H1 (cell line): ENCODE measurements at places on chromosomes 13 and 19. TPM values are rescaled to one million over a fixed set of nuclear protein-coding genes. Genes with fewer than 3 reads are reported as not detected.

GRCh38 chr13:72648513-72649065 is 78.8 kb downstream of the MZT1 start:
- no peak for DNase-seq
- no peaks in the 10 kb centered on the region for H3K27me3 ChIP-seq
- H3K27ac ChIP-seq: no peak overlapping the region
- no peaks in the 10 kb centered on the region for H3K36me3 ChIP-seq
- H3K4me3 ChIP-seq: no peak overlapping the region
- no peaks in the 10 kb centered on the region for H3K4me1 ChIP-seq

ZNF442 gene
- 2.0 and 2.4 TPM in 2 replicates for total RNA-seq

DNA sequence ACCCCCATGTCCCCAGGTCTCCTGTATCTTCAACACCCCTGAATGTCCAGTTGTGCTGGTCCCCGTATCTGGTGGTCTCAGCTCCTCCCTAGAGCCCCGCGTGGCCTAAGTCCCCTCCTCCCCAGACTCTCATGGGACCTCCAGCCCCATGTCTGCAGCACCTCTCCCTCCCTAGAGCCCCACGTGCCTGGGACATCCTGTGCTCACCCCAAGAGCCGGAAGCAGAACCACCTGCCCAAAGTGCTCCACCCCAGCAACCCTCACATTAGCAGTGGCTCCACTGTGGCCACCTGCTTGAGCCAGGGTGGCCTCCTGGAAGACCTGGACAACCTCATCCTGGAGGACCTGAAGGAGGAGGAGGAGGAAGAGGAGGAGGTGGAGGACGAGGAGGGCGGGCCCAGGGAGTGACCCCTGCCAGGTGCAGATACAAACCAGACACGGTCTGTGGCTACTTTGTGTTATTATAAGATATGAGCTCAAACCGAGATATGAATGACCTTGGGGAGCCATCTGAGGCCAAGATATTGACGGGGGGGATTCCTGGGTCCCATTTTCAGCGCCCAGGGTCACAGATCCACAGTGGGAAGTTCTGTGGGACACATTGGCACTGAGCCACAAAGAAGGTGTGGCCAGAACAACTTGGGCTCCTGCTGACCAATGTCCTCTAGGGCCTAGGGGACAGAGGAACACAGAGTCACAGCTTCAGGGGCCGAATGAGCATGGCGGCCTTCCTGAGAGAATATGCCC is 6.0 kb downstream of the SHFL start:
- no peak for DNase-seq
- no peak overlapping the region for H3K27ac ChIP-seq
- no peak overlapping the region for H3K4me3 ChIP-seq

DPF1 gene
- total RNA-seq: 15.2 and 15.6 TPM in 2 replicates

DNA sequence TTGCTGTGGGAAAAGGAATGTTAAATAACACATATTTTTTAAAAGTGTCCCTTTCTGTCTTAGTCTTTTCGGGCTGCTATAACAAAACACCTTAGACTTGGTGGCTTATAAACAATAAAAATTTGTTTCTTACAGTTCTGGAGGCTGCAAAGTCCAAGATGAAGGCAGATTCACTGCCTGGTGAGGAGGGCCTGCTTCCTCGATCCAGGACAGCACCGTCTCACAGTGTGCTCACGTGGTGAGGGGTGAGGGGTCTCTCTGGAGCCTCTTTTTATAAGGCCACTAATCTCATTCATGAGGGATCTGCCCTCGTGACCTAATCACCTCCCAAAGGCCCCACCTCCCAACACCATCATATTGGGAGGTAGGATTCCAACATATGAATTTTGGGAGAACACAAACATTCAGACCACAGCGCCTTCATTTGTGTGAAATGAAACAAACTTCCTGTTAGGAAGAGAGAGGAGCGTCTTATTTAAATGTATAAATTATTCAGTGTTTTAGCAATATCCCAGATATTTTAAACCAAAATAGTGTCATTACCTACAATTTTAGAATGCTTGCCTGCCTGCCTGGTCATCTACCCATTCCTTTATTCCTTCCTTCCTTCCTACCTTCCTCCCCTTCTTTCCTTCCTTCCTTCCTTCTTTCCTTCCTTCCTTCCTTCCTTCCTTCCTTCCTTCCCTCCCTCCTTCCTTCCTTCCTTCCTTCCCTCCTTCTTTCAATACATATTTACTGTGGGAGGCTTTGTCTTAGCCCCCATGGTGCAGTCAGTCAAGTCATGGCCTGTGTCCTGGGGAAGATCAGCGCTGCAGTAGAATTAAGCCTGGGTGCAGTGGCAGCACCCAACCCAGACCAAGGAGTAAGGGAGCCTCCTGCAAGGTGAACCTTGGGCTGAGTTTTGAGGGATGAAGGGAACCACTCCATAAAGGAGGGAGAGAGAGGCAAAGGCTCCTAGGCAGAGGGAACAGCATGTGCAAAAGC is 84.2 kb downstream of the TEX26 start:
- H3K4me1 ChIP-seq: no peaks in the 10 kb centered on the region; the same call in 1 of the 2 replicates
- no peak overlapping the region for H3K27ac ChIP-seq
- DNase-seq: no peak
- H3K27me3 ChIP-seq: no peaks in the 10 kb centered on the region
- no peaks in the 10 kb centered on the region for H3K36me3 ChIP-seq

DNA sequence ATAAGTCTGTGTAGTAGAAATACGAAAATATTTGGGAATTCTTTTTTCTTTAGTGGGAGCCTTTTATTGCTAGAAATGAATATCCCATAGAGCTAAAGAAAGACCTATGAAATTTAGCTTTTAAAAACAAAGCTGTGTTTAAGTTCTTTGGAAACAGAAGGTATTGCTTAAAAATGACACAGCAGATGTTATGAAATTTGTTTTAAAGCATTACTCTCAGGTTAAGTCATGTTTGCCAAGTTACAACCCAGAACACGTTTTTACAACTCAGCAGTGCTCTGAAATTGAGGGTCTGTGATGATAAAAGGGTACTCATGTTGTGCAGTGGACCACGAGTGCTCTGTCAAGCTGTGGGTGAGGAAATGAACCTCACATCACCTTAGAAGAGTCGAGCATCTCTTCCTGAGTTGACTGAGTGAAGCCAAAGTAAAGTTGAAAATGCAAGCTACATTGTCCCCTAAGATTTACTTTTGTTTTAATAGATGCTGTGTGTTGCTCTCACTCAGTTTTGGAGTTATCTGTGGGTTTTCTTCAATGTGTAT is 161.1 kb downstream of the SHISA2 start:
- H3K4me3 ChIP-seq: no peak overlapping the region
- H3K4me1 ChIP-seq: no peaks in the 10 kb centered on the region; the same call in 1 of the 2 replicates
- no peak overlapping the region for H3K27ac ChIP-seq
- H3K36me3 ChIP-seq: no peaks in the 10 kb centered on the region
- no peak for DNase-seq

- H3K27me3 ChIP-seq: no peaks in the 10 kb centered on the region
- no peaks in the 10 kb centered on the region for H3K36me3 ChIP-seq
- no peaks in the 10 kb centered on the region for H3K4me1 ChIP-seq
- DNase-seq: no peak
- H3K27ac ChIP-seq: no peak overlapping the region
- H3K4me3 ChIP-seq: no peak overlapping the region
Measured at GRCh38 chr13:95524264-95524901, 28.1 kb upstream of the CLDN10 start.

DNA sequence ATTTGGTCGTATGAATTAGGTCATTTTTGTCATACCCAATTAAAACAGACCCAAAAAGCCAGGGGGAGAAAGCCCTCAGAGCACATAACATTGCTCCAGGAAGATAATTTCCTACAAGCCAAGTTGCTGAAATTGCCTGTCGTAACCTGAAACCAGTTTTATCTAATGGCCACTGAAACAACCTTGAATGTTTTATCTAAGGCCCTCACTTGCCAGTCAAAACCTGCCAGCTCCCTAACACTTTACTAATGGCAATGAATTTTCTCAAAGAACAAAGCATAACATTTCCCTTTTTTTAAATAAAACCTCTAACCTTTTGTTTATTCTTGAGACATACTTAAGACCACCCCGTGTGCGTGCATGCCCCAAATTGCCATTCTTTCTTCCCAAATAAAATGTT is 496.2 kb upstream of the KLHL1 start:
- H3K27me3 ChIP-seq: no peaks in the 10 kb centered on the region
- H3K27ac ChIP-seq: no peak overlapping the region
- DNase-seq: no peak
- no peaks in the 10 kb centered on the region for H3K36me3 ChIP-seq

GRIK5 gene
- 42.9 and 45.1 TPM in 2 replicates for total RNA-seq

GRCh38 chr19:47020992-47021496 is 1.4 kb downstream of the NPAS1 start:
- no peaks in the 10 kb centered on the region for H3K36me3 ChIP-seq
- peak; percentile 71 for DNase-seq
- peaks cover 49% of the 10 kb centered on the region for H3K27me3 ChIP-seq

DNA sequence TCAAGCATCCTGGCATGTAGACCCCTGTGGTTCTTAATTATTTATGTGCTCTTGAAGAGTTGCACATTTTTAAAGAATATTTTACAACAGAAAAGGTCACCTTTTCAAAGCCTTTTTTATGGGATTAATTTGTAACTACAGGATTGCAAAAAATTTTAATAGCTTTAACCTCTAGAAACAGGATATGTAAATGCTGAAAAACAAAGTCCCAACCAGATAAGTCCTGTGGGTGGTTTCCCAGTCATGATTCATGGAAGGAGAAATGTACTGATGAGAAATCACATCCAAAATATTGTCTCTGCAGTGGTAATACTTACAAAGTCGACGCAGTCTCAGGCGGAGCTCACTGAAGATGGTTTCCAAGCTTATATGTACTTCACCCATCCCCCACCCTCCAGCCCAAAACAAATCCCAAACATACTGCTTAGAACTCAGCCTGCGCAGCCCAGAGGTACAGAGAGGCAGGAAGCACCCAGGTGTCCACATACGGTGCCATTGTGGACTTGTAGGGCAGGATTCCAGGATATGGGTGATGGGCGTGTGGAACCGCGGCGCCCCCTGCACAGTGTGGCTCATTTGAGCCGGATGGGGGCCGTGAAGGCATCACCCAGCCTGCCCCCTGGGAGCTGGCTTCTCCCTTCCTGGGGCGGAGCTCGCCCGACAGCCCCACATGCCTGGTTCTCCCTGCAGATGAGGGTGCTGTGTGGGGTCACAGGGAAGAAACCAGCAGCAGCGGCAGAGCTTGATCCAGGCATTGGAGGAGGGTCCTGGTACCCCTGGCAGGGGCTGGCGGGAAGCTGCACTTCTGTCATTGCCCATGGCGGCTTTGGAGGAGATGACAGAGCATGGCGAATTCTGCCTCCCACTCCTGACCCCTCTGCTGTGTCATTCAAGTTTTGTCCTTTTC is 101.2 kb downstream of the ATP11A start:
- H3K4me3 ChIP-seq: no peak overlapping the region
- DNase-seq: peak; percentile 39
- H3K27me3 ChIP-seq: no peaks in the 10 kb centered on the region
- peaks cover 8% of the 10 kb centered on the region for H3K4me1 ChIP-seq

ZNF793 gene
- total RNA-seq: 11.6 and 13.3 TPM in 2 replicates

PEX11G gene
- total RNA-seq: 1.8 and 2.1 TPM in 2 replicates

SYT5 gene
- 0.35 and 0.99 TPM in 2 replicates for total RNA-seq

DNA sequence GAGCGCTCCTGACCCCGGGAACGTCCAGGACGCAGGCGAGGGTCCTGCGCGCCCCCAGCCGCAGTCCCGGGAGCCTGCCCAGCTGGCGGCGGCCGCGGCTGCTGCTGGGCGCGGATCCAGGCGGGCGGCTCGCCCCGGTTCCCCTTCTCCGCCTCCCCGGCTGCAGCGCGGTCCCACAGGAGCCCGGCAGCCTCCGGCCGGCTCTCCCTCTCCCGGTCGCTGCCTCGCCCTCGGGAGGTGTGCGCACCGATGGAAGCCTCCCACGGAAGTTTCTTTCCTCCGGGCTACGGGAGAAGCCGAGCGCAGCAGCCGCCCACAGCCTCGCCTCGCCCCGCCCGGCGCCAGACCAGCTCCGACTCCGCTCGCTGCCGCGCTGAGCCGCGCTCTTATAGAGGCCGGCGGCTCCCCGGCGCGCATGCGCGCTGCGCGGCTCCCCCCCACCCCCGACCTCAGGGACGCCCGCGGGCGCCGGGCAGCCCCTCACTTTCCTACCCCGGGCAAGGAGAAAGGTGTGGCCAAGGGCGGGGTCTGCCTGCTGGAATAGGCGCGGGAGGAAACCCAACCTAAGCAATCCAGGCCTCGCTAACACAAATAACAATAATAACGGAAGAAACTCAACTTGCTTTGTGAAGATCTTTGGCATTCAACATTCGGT is at the start of gene SHISA2:
TSS of gene SHISA2 (minus strand) at position 360 of the 655 bp plus-strand sequence. CDS start 1,041 bp downstream, outside the sequence.
- H3K4me1 ChIP-seq: peaks cover 2% of the 10 kb centered on the region; the same call in 1 of the 2 replicates
- H3K36me3 ChIP-seq: peaks cover 2% of the 10 kb centered on the region; the same call in 1 of the 2 replicates
- peaks cover 23% of the 10 kb centered on the region for H3K27me3 ChIP-seq
- DNase-seq: peak; percentile 79
- H3K27ac ChIP-seq: no peak within 1 kb of the TSS

GRCh38 chr19:52898101-52898500 is 666 bp upstream of the ZNF320 start:
- H3K27ac ChIP-seq: no peak overlapping the region
- peak overlapping the region; percentile 12; the same call in 1 of the 2 replicates for H3K4me3 ChIP-seq
- H3K27me3 ChIP-seq: no peaks in the 10 kb centered on the region
- DNase-seq: peak; percentile 54

GRCh38 chr13:63086286-63086685 is 1670.6 kb upstream of the PCDH20 start:
- no peaks in the 10 kb centered on the region for H3K27me3 ChIP-seq
- no peak overlapping the region for H3K27ac ChIP-seq

GRCh38 chr19:30076101-30076551 is 134.1 kb downstream of the URI1 start:
- H3K4me1 ChIP-seq: no peaks in the 10 kb centered on the region
- no peaks in the 10 kb centered on the region for H3K36me3 ChIP-seq
- no peak overlapping the region for H3K27ac ChIP-seq

A1BG gene
- 19.9 and 20.8 TPM in 2 replicates for total RNA-seq

GRCh38 chr19:23913931-23914330 is 755 bp upstream of the ZNF726 start:
- H3K27ac ChIP-seq: no peak overlapping the region
- no peaks in the 10 kb centered on the region for H3K36me3 ChIP-seq
- H3K4me1 ChIP-seq: no peaks in the 10 kb centered on the region
- H3K27me3 ChIP-seq: no peaks in the 10 kb centered on the region

MIR17HG gene
- total RNA-seq: 28.2 and 36.9 TPM in 2 replicates

DNA sequence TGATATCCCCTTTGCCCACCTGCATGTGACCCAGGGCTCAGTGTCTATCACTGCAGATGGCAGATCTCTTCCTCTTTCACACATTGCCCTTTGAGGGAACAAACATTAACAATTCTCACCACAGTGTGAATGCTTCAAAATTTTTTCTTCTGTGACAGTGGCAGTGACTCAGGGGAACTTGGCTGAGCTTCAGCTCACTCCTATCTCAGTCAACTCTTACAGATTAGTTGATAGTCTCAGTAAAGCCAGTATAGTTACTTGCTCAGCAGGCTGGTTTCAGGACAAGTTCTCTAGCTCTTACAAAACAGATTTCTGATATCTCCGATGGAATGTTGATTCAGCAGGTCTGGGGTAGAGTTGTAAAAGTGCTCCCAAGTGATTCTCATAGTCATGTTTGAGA is 166.9 kb downstream of the DLEU7 start:
- H3K27ac ChIP-seq: no peak overlapping the region
- no peaks in the 10 kb centered on the region for H3K4me1 ChIP-seq
- H3K27me3 ChIP-seq: no peaks in the 10 kb centered on the region
- no peak overlapping the region for H3K4me3 ChIP-seq
- no peak for DNase-seq

ZNF569 gene
- total RNA-seq: 10.2 and 10.5 TPM in 2 replicates
